Thoracic aorta (tissue), 2 donors: ENCODE measurements at places on chromosomes 5 and 9.

GRCh38 chr5:139388198-139388821 lies 1.4 kb downstream of the MZB1 start:
- no peak for DNase-seq

- DNase-seq: no peak
Observed at GRCh38 chr5:107296572-107296971, 374.2 kb downstream of the EFNA5 start.

DNA sequence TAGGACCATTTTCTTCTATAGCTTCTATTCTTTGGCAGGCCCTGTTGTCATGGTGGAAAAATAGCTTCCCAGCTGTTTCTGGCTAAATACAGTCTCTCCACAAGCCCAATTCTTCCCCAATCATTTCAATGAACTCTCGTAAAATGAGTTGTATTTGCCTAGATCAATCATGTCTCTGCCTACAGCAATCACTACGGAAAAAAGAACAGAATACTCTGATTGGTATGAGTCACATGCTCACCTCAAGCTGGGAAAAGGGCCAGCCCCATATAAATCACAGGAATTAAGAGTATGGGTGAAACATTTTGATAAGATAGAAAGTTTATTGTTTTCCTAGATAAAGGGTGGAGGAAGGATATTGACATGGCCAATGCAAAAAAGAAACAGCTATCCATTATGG lies 711.4 kb downstream of the EFNA5 start:
- no peak for DNase-seq

DNA sequence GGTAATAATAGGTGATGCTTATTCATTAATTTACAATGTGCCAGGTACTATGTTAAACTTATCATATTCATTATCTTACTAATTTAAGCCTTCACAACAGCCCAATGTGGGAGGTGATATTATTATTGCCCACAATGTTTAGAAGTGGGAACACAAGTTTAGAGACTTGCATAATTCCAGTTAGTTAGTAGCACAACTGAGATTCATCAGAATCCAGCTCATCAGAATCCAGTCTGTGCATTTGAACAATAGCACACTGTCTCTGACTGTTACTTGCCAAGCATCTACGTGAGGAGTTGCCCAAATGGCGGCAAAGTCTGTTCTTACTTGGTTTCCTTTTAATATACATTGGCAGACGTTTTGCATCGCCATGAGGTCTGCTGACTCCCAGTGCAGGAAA lies 110.9 kb upstream of the BASP1 start:
- no peak for DNase-seq

DNA sequence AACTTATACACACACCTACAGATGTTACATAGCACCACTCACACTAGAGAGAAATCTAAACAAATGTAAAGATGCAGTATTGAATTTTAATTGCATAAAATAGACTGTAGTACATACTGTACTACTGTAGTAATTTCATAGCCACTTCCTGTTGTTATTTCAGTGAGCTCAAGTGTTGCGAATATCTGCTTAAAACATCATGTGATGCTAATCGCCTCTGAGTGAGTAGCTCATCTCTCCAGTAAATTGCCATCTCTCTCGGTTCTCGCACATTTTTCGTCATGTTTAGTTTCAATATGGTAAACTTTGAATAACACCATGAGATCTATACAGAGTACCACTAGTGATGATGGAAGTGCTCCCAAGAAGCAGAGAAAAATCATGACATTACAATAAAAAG lies 22.0 kb upstream of the ARHGEF28 start:
- no peak for DNase-seq

DNA sequence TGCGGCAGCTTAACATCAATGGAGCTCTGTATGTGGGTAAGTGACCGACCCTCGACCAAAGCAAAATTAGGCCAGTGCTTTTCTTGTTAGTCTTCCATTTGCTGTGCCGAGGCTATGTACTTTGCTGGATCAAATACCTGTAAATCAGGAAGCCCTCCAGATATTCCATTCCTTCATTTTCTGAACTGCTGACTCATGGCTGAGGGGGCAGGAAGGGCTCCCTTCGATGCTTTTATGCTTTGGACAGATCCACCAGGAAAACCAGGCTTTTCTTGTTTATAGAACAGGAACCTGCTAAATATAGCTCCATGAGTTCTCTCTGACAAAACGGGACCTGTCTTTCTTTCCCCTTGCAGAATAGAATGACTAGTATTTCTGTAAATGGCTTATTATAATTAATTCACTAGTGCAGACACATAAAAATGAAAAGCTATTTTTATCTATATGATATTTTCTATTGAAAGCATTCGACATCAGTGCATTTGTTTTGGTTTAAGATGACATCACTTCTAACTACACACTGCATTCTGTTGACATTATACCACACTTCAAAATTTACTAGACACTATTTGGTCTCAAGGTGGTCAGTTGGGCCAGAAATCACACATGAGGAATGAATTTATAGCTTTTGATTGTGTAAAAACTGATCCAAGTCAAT lies 93.3 kb downstream of the LIFR start:
- no peak for DNase-seq

- DNase-seq: no peak
Observed at GRCh38 chr9:75467142-75467541, 378.8 kb downstream of the OSTF1 start.

- no peak for DNase-seq
Observed at GRCh38 chr9:36444203-36444602, 44.1 kb upstream of the RNF38 start.

GRCh38 chr5:119333421-119333851 lies 22.4 kb upstream of the TNFAIP8 start:
- DNase-seq: no peak

GRCh38 chr5:135432113-135432512 lies 15.0 kb downstream of the DCANP1 start:
- no peak for DNase-seq

- no peak for DNase-seq
Observed at GRCh38 chr5:120808606-120809005, 344.5 kb downstream of the PRR16 start.

DNA sequence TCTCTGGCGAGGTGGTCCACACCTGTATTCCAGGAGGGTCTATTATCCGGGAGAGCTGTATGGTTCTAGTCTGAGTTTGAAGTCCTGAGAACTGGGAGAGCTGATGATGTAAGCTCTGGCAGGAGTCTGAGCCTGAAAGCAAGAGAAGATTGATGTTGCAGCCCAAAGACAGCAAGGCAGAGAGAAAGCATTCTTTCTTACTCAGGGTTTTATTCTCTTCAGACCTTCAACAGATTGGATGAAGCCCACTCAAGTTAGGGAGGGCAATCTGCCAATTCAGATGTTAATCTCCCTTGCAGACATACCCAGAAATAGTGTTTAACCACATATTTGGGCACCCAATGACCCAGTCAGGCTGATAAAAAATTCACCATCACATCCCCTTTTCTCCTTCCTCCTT lies 159.1 kb downstream of the CCDC171 start:
- no peak for DNase-seq

DNA sequence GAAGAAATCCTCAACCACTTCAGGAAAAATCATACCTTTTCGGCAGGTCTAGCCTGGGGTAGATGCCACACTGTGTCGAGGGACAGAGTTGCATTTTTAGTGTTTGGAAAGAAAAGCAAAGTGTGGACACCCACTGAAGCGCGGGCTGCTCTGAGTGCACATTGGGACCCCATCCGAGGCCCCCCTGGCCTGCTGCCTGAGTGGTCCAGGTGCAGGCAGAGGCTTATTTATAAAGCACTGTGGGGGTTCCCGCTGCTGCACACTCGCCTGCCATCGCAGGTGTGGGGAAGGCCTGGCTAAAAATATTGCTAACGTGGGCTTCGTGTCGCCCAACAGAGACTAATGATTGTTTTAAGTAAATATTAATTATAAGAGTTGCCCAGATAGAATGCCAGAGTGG lies 119.4 kb downstream of the CRB2 start:
- DNase-seq: no peak

DNA sequence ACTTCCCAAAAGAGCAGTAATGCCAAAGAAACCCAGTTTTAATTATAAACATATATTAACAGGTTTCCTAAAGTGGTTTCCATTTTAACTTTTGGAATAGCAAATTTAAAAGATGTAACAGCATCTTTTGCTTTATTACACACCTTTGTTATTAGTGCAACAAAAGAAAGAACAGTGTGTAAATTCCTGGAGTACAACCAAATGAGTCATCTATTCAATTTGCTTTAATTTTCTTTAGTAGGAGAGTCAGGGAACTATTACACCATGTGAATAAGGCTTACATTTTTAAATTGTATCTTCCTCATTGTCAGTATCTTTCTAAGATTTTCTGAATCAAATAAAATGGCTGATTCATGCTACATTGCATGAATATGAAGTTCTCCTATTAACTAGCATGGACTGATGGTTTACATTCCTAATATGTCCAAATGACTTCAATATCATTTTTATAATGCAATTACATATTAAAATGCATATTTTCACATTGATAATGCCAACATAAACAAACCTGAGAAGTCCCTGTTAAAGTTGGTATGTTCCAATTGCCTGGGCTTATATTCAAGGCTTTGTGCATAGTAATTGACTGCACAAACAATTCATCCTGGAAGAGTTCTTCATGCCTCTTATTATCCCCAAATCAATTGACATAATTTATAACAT lies 22.5 kb downstream of the EDIL3 start:
- no peak for DNase-seq
